ENCODE measurements at places on chromosomes 13 and 19.

DNA sequence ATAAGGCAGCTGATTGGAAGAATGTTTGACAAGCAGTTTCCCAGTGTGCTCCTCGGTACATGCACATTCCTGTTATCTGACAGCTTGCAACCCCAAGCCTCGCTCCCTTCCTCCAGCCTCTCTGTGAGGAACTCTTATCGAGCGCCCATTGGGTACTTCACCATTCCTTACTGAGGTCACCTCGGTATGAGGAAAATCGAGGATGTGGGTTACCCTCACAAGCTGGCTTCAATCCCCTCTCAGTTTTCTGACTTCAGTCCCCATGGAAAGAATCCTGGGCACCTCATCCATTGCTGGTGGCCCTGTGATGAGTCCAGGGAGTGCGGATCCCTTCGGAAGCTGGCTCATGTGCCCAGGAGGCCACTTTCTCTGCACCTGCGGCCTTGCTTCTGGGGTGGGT lies 17.3 kb downstream of the TEX29 start:
- DNase-seq, result no peak

DNA sequence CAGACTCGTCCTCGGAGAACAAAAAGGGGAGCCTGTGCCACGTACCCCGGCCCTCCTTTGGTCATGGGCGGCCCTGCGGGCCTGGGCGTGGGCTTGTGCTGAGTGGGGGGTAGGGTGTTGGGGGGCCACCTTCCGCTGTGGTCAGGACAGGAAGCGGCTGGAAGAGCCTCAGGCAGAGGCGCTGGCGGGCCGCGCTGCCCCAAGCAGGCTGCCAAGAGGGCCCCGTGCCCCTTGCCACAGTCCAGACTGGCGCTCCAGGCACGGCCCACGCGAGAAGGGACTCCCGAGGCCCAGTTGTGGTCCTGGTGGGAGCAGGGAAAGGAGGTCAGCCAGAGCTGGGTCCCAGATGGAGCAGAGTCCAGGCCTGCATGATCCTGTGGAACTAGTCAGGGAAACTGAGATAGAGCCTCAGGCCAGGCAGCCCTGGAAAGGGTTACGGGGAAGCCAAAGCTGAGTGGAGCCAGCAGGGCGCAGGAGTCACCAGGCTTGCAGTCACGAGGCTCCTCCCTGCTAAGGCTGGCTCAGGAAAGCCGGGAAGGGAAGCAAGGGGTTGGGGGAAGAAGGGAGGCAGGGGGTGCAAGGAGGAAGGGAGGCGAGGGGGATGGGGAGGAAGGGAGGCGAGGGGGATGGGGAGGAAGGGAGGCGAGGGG lies 135.0 kb downstream of the CRYL1 start:
- no peak for DNase-seq

DNA sequence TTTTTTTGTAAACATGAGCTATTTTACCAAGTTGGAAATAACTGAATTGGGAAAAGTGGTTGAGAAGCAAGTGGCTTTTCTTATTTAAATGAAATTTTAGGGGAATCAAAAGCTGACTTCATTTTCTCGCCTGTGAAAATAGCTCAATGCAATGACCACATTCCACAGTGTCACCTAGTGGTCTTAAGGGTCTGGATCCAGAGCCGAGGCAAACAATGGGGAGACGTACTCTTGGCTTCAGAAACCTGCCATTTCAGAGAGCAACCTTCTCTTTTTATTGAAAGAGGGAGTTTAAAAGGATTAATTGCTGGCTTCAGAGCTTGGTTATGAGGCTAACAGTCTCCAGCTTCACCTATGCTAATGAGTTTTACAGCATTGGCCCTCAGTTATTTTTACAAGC lies 39.7 kb upstream of the RXFP2 start:
- no peak for DNase-seq

DNA sequence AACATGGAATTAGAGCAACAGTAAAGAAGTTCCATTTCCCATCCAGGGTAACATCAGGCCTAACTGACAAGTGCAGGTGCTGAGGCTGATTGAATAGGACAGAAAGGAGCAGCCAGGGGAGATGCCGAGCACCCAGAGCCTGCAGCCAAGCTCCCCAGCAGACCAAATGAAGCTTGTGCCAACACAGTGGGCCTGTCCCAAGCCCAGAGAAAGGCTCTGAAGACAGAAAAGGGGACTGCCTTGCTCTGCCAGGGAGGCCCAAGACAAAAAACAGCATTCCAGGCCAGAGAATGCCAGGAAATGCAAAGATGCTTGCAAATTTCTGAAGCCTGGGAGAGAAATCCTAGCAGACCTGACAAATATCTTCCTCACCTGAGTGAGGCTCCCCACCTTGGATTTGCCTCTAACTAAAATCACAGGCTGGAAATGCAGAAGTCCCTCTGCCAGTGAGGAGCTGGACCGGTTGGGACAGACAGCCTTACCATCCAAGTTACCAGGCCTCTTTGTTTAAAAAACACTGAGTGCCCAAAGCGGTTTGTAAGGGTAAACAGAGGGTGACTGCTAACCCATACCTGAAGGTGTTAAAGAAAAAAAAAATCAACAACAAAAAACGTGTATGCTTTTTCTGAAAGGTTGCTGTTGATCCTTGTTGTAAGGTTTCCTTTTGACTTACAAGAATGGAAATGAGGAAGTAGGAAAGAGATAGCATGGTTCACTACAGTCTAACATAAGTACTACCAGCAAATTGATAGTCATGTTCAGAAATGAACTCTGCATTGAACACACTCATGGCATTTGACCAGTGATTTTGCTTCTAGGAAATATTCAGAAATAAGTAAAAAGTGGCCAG lies 11.8 kb upstream of the HMGB1 start:
- DNase-seq, result no peak

DNA sequence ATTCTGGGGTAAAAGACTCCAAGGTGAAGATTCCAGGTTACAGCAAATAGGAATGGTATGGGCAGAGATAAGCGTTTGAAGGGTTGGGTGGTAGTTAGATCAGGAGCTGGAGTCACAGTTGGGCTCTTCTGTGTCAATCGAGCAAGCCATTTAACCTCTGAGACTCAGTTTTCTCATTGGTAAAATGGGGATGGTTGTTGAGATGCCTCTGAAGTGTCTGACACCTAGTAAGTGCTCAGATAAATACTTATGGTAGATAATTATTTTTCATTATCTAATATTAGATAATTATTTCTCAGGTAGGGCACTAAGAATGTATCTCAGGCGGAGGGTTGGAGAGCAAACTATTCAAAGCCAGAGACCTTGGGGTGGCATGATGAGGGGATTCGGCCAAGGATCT lies 7.8 kb downstream of the LTBP4 start:
- DNase-seq, result no peak

- no peak for DNase-seq
Measured at GRCh38 chr13:36493046-36493445, 60.8 kb downstream of the CCNA1 start.

- DNase-seq, result no peak
Measured at GRCh38 chr13:34064456-34065205, 246.7 kb downstream of the RFC3 start.

Measured in left renal cortex interstitium (tissue), 4 donors.